ENCODE measurements at places on chromosomes 1 and 21.

GRCh38 chr1:98373056-98373455 is 288.5 kb upstream of the SNX7 start:
- no peak for DNase-seq

DNA sequence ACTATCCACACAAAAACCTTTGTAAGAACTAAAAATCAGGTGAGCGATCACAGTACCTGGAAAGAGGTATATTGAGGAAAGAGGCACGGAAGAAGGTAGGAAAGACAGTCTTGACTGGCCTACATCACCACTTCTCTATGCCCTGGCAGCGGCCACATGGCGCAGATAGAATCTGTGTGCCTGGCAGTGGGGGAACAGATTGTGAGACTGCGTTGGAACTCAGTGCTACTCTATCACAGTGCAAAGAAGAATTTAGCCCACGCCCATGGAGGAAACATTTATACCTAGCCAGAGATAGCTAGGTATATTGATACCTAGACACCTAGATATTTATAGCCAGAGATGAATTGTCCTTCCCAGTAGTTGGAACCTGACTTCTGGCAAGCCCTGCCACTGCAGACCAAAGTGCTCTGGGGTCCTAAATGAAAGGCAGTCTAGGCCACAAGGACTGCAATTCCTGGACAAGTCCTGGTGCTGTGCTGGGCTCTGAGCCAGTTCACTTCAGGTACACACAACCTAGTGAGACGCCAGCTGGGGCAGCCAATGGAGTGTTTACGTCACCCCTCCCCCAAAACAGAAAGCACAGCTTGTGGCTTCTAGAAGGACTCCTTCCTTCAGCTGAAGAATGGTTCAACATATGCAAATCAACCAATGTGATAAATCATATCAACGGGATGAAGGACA is 51.9 kb downstream of the DHX9 start:
- no peak for DNase-seq

- no peak for DNase-seq
Observed at GRCh38 chr1:233587958-233588799, 25.7 kb upstream of the KCNK1 start.

GRCh38 chr21:34280389-34280795 is 83.4 kb upstream of the KCNE2 start:
- no peak for DNase-seq

GRCh38 chr1:79155991-79156390 is 149.5 kb upstream of the ADGRL4 start:
- DNase-seq: no peak

DNA sequence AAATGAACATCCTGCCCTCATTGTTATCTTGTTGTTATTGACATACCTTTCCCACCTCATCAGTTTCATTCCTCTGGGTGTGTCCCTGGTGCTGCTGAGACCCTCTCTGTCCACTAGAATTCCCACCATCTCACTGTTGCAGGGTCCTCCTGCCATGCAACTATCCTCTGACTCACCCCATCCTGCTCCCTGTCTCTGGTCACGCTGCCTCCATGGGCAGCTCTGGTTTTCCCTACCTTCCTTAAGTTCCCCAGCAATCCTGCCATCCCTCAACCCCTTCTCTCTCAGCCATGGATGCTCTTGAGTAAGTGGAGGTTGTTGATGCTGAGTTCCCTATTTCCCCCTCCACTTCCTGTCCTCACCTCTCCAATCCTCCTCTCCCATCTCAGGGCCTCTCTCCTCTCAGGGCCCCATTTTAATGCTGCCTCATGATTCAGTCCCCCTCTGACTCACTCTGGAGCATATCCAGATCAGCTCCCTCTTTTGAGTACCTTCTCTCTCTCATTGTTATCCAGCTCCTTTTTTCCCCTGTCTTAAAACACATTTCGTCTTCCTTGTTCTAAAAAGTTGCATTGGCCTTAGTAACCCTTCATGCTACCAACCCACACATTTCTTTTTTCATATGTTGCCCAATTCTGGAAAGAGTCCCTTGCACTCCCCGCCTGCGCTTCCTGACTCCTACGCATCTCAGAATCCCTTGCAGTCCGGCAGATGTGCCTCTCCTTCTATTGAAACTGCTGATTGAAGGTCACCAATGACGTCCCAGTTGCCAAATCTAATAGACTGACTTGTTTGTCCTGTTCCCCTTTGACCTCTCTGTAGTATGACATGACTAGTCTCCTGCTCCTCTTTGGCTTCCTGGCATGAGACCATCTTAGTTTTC is 92.0 kb downstream of the CNIH3 start:
- DNase-seq: no peak

DNA sequence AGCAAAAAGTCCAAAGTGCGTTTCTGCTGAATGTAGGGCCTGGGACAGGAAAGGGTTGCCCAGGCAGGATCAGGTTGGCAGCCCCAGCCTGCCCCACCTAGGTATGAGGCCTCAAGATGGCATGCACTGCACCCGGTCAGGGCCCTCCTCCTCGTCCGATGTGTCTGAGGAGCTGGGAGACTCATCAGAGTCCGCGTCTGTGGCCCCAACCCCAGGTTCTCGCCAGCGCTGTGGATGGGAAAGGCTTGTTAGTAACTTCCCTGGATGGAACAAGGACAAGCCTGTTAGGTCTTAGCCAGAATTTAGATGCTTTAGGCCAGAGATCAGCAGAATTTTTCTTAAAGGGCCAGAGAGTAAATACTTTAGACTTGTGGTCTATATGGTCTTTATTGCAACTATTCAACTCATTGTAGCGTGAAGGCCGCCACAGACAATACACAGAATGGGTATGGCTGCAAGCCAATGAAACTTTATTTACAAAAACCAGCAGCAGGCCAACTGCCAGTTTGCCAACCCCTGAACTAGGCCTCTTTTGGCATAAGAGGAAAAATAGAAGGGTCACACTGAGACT is 12.4 kb downstream of the PEA15 start:
- DNase-seq: no peak

- no peak for DNase-seq
Observed at GRCh38 chr1:53359225-53359933, 31.5 kb upstream of the LRP8 start.

DNA sequence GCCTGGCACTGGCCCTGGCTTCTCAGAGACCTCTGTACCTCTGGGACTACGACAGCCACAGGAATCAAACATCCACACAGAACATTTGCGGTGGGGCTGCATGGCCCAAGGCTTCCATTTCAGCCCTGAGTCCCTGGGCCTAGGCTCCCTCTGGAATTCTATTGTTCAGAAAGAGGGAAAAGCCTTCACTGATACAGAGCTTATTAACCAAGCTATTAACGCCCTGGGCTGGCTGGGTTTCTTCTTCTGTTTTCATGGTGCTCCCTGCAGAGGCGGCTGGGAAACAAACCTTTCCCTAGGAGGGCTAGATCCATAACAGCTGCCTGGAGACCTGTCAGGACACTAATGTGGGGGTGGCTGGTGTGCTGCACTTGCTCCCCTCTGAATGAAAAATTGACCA is 88.2 kb downstream of the KAZN start:
- DNase-seq: no peak

Measured in activated gamma-delta T cell (primary cell).